Smooth muscle cell of the brain vasculature (primary cell): ENCODE measurements at places on chromosomes 11 and 22.

GRCh38 chr22:41526226-41526829, 17.9 kb downstream of the POLR3H start:
- DNase-seq = no peak

- no peak for DNase-seq
These were observed 28.8 kb upstream of the SHANK2 start for GRCh38 chr11:71281204-71281603.

DNA sequence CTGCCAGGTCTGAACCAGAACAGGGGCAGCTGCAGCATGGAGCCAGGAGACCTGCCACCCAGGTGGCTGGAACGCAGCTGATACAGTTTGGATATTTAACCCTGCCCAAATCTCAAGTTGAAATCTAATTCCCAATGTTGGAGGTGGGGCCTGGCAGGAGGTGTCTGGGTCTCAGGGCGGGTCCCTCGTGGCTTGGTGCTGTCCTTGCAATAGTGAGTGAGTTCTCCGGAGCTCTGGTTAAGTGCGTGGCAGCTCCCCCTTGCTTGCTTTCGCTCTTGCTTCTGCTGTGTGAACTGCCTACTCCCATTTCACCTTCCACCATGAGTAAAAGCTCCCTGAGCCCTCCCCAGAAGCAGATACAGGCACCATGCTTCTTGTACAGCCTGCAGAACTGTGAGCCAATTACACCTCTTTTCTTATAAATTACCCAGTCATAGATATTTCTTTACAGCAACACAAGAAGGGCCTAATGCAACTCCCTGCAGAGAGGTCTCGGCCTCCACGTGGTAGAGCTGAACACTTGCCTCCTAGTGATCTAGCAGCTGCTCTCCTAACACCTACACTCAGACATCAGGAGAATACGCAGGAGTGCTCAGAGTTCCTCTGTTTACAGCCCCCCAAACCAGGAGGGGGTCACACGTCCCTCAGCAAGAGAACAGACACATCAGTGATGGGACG, 203.7 kb downstream of the CTTN start:
- DNase-seq = no peak

GRCh38 chr11:22510010-22510409, 115.6 kb downstream of the FANCF start:
- DNase-seq = no peak

- DNase-seq = no peak
These were observed 107.2 kb upstream of the SYT13 start for GRCh38 chr11:45393334-45393733.

DNA sequence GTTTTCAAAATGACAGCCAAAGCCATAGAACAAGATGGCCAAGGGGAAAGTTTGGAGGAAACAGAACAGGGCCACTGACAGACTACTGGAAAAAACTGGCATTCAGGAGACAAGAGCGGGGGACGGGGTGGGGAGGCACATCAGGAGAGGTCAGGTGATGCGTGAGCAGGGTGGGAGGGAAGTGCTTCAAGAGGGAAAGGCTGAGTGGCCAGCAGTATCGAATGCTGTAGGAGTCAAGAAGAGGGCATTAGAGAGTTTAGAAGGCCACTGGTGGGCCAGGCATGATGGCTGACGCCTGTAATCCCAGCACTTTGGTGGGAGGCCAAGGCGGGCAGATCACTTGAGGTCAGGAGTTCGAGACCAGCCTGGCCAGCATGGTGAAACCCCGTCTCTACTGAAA, 8.2 kb downstream of the GTPBP1 start:
- no peak for DNase-seq

DNA sequence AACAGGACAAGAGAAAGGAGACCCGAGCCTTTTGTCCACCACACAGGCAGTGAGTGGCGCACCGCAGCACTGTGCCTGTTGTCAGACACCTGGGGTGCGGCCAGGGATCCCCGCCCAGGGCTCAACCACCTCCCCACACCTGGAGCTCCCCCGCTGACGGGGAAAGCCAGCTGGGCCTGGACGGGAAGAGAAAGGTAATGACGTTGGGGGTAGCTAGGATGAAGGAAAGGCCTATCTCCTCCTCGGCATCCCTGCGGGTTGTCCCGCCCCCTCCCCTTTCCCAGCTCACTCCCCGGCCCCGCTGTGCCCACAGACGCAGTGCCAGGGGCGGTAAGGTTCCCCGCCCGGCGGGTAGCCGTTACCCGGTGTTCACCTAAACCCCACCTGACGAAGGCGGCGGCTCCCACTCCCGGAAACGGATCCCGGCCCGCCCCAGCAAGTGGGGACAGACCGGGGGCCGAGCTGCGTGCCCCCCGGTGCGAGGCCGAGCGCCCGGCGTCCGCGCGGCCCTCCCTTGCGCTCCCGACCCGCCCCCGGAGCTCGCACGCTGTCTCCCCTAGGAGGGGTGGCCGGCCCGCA, 495 bp downstream of the HYOU1 start:
- DNase-seq = no peak

DNA sequence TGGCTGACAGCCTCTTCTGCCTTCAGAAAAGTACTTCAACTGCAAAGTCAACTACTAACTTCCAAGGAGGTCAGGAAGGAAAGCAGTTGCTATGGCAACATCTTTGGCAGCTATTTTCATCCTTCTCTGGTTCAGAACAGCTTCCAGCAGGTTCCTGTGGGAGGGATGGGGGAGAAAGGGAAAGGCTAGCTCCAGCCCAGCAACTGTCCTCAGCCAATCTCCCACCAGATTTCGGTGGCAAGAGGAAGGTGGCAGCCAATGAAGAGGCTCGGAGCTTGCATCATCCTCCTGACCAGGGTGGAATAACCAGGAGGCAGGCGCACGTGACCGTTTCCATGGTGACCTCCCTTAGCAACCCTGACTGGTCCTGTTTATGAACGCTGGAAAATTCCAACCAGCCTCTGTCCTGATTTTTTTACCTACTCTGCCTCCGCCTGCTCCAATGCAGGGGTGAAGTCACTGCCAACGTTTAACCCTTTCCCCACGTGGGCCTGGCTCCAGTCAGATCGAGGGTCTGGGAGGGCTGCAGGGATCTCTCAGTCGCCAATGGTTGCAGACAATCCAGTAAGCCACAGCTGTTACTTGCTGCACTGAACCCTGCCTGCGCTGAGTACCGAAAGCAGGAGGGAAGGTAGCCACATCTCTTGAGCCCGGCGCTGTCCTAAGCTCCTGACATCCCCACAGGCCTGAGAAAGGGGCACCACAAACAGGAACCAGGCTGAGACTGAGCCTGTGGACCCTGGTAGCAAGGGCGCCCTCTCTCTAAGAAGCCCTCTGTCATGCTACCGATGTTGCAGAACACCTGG, 11.2 kb upstream of the MALAT1 start:
- peak; percentile 99 for DNase-seq
